ENCODE measurements at places on chromosomes 11 and 22.

DNA sequence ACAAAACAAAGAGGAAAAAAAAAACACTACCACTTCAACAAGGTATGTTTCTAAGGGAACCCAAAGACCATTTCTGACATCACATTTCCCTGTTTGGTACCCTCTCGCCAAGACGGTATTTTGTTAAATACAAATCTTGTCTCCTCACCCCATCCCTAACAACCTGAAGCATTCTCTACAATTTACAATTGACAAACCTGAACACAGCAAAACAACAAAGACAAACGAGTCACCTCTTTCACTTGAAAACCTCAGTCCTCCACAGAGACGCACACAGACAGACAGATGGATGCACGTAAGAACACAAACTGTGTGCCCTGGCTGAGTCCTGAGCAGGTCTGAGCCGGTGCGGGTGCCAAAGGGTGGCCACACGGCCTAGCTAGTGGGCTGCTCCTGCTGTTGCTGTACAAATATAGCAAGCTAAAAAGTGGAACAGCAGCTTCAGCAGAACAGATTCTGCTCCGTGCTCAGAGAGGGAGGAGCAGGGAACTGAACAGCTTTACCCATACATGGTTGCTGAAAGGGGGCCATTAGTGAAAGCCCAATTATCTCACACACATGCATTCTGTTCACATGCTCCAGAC, 28.5 kb downstream of the CELF1 start:
- DNase-seq: no peak

DNA sequence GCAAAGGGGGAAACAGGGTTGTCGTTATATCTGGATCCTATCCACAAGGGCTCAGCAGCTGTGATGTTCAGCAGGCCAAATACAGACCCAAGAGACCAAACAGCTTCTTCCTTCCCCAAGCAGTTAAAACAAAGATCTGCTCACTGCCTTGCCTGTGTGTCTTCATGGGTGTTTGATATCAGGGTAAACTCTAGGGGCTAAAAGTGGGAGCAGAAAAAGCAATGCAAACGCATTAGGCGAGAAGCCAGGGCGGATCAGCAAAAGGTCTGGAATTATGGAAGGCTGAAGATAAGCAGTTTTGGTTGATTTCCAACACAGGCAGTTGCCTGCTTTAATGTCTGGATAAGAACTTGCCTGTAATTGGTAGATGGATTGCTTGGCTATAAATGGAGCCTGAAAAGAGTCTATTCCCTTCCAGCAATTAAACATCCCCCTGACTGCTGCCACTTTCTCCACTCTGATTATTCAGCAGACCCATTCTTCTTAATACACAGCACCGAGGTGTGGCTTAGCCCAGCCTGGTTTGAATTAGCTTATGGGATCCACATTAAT, 126.3 kb downstream of the COMMD9 start:
- no peak for DNase-seq

GRCh38 chr11:1817511-1817910, 17.3 kb upstream of the SYT8 start:
- DNase-seq: no peak

DNA sequence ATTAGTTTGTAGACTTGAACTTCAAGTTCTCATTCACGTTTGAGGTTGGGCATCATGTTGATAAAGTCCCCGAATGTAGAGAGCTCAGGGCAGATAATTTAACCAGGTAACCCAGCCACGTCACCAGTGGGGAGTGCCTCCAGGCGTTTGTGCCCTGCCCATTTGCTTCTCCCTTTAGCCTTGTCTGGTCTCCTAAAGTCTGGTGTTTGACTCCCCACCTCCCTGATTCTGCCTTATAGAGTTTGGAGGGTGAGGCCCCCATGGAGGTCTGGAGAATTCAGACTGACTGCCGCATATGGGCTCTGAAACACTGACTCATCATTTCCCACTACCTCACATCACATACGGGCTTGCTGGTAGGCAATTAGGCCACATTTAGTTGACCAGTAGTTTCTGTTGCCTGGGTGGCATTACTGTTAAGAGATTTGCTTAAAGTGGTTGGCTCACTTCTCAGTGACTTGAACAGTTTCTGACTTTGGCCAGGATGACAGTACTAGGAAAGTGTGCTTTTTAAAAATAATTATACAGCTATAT, 99.3 kb upstream of the GAL start:
- no peak for DNase-seq

GRCh38 chr22:35174401-35175038, 82.8 kb upstream of the HMGXB4 start:
- DNase-seq: no peak

DNA sequence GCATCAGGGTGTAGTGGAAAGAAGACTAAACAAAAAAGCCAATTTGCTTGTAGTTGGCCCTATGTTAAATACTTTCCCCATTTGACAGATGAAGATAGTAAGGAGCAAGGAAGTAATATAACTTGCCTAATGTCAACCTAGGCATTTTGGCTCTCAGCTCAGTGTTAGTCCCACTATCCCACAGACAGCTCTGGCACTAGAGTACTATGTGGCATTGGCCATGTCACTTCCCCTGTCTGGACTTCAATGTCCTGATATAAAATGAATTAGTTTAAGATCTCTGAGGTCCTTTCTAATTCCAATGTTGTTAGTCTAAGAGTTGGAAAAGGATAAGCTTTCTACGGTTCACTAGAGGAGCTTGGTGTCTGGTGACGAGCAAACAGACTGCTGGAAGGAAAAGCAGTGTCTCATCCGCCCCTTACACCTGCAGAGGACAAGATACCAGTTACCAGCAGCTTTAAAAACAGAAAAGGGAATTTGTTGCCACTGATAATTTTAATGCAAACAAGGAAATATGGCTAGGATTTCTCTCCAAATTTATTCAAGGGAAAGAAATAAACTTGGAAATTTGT, 92.5 kb downstream of the RELT start:
- DNase-seq: no peak

- DNase-seq: no peak
Measured at GRCh38 chr11:22433094-22433455, 94.9 kb downstream of the SLC17A6 start.

GRCh38 chr11:35211952-35212351, 73.0 kb downstream of the CD44 start:
- DNase-seq: no peak

DNA sequence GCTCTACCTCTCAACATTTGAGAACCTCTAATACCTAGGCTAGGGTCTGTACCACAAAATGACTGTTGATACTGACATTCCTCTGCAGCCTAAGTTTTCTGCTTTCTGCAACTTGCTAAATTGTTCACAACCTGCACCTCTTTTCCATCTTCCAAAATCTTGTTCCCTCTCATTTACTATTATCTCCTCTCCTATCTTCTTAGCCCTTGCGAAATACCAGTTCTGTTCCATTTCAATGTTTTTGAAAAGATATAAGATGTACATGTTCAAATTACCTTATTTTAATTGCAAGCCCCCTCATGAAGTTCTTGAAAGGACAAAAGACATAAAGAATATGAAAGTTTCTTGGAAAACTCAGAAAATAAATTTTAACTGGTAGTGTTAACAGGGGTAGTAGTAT, 72.3 kb downstream of the FAM168A start:
- no peak for DNase-seq

Data from activated gamma-delta T cell treated with Interleukin-2 at 50 U/mL for 16 hours (primary cell).